ENCODE measurements at places on chromosomes 12 and 14.

- no peak for DNase-seq
Measured at GRCh38 chr12:105270671-105271255, 34.8 kb upstream of the APPL2 start.

- no peak for DNase-seq
Measured at GRCh38 chr12:65497660-65498059, 219.2 kb downstream of the MSRB3 start.

GRCh38 chr12:132238884-132239283, 90.5 kb downstream of the GALNT9 start:
- DNase-seq: no peak

DNA sequence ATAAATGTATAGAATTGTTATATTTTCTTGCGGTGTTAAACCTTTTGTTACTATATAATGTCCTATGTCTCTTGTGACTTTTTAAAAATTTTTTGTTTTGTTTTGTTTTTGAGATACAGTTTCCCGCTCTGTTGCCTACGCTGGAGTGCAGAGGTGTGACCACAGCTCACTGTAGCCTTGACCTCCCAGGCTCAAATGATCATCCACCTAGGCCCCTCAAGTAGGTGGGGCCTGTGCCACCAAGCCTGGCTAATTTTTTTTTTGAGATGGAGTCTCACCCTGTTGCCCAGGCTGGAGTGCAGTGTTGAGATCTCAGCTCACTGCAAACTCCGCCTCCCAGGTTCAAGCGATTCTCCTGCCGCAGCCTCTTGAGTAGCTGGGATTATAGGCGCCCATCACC, 26.5 kb upstream of the RCOR1 start:
- no peak for DNase-seq

DNA sequence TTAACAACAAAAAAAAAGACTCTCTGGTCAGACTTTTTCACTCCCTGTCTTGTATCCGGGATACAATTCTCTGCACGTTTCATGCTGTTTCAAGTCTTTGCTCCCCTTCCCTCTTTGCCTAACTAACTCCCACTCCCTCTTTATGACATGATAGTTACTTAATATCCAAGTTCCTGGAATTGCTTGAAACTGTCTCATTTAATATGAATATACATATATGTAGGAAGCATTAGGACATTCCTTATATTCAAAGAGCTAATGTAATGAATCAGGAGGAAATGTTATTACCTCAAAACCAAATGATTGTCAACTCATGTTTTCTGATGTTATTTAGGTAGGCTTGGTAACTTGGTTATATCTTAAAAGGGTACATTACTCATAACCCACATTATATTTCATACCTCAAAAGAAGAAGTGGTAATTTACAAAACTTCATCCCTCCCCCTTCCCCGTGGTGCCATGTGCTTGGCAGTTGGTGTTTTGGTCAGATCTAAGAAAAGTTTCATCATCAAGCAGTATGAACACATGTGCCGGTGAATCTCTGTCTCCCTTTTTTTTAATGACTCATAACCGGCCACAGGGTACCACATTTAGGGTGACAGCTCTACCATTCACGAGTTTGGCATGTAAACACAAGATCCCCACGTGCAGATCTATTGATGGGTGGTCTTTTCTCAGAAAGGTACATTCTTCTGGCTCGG, 56.5 kb downstream of the HCAR2 start:
- peak; percentile 37 for DNase-seq

GRCh38 chr12:29552324-29552927, 54.9 kb upstream of the OVCH1 start:
- DNase-seq: peak; percentile 18

DNA sequence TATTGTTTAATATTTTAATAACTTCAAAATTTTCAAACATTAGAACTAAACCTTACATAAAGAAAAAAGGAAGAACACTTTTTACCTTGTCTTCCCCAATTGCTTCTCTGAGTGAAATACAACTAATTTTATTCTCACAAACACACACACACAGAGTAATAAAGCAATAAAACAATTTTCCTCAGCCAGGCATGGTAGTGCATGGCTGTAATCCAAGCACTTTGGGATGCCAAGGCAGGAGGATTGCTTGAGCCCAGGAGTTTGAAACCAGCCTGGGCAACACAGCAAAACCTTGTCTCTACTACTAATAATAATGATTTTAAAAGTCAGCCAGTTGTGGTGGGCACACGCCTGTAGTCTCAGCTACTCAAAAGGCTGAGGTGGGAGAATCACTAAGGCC, 13.1 kb downstream of the PPP1R12A start:
- DNase-seq: no peak

GRCh38 chr14:96051231-96051630, 12.1 kb downstream of the C14orf132 start:
- DNase-seq: no peak

DNA sequence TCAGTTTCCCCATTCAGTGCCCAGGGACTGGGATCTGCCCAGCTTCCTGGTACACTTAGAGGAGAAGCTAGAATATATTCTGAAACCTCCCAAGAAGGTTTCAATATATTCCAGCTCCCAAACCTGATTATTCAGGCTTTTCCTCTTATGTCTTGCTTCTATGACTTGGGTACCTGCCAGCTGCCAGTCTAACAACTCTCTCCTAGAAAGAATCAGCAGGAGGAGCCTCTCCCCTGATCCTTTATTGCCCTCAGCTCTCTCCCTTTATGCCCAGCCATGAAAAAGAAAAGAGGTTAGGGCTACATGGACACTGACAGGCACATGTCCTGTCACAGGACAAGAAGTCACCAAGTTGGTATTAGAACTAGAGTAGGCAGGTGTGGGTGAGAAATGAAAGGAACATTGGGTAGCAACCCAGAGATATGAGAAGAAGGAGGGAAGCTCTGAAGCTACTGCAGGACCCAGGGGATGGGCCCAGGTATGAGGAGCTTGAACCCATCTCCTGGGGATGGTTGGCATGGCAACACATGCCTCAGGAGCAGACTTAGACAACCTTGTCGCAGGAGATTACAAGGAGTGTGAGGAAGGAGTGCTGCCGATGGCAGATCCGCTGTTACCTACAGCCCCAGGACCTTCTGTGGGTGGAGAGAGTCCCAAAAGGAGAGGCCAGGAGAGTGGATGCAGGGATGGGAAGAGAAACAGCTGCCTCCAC, 2.0 kb upstream of the CACNB3 start:
- DNase-seq: no peak

GRCh38 chr14:24060984-24061913, 9.4 kb downstream of the CARMIL3 start:
- no peak for DNase-seq

- no peak for DNase-seq
Measured at GRCh38 chr12:28024231-28024995, 51.9 kb upstream of the PTHLH start.

DNA sequence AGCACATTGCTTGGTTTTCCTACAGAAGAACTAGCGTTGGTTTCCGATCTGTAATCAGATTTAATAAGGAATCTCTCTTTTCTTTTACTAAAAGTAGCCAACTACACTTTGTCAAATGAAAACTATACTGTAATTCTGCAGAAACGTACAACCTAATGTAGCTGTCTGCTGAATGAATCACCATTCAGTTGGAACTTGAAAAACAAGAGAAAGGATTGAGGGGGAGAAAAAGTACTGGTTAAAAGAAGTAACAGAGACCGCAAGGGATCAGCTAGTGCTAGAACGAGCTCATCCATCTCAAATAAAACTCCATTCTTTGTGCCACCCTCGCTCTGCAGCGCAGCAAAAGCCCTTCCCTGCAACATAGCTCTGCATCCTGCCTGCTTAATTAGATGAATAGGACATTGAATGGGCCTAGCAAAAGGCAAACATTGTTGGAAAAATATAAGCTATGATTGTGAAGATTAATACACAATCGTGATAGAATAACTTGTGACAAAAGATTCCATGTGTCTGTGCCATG, 2.6 kb downstream of the GARIN2 start:
- DNase-seq: no peak

DNA sequence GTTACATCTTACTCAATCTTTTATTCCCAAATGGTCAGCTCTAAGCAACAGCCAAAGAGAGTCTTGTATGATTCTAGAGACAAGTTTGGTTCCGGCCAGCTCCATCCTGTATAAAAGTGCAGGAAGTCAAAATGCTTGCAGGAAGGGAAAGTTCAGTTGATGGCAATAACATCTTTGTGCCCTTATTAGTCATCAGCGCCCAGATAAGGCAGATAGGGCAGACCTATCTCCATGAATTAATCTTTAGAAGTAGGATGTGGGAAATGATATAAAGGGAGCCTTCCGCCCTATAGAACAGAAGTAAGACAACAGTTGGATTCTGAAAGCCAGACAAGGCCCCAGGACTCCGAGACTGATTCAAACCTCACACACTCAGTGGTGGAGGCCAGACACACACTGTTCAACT, 6.4 kb downstream of the GNS start:
- DNase-seq: no peak

GRCh38 chr12:108858311-108859074, 1.1 kb upstream of the SSH1 start:
- no peak for DNase-seq

- no peak for DNase-seq
Measured at GRCh38 chr12:6091786-6092566, 32.5 kb downstream of the VWF start.

DNA sequence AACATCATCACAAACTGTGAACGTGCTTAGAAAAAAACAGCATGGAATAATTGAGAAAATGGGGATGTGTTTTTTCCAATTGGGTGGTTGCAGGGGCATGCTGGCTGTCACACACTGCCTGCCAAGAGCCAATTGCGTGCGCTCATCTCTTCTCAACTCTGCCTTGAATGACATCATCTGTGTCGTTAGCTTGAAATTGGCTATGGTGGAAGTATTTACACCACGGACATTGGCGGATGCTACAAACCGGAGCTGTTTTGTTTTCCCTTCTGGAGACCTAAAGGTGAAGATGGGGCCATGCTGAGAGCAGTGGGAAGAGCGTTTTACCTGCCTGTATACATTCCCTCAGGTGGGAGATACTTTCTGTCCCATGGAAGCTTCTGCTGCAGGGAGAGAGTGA, 71.5 kb downstream of the PRMT8 start:
- DNase-seq: no peak

DNA sequence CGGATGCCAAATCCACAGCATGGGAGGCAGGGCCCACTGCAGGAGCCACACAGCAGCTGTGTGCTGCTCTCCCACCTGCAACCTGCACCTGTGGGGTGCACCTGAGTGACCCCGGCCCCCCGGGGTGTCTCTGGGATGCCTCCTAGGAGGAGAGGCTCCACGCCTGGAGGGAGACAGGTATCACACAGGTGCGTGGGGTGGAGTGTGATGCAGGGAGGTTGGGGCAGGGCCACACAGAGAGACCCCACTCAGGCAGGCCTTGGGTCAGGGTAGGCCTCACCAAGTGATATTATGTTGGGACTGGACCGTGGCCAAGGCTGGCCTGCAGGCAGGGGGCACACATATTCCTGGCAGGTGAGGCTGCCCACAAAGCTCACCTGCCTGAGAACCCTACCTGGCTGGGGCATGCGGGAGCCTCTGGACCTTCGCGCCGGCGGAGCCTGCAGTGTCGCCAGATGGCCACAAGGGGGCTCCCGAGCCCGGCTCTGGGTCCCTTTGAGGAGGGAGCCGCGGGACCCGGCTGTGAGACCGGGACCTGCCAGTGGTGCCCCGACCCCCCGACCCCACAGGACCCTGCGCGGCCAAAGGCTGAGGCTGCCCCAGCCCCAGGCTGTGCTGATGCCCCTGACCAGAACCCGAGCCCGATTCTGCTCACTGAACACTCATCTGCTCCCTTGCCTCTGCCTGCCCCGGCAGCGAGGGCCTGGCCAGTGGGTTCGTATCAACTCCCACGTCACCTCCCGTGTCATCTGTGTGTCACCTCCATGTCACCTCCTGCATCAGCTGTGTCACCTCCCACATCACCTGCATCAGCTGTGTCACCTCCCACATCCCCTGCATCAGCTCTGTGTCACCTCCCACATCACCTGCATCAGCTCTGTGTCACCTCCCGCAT, 11.4 kb downstream of the TMEM121 start:
- peak; percentile 92 for DNase-seq

DNA sequence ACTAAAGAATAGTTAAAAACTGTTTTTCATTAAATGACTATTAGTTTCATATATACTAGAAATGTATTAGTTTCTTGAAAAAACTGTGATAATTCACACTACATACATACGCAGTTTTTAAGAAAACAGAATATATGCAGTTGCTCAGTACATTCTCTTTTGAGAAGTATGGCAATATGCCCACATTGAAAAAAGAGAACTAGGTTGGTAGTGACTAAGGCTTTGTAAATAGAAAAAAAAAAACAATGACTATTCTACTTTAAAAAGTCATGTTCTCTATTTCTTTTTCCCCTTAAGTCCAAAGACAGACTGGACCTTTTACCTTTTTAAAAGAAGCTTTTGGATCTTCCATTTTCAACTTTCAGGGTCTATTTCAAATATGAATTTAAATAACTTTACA, 25.0 kb downstream of the SNX6 start:
- no peak for DNase-seq

DNA sequence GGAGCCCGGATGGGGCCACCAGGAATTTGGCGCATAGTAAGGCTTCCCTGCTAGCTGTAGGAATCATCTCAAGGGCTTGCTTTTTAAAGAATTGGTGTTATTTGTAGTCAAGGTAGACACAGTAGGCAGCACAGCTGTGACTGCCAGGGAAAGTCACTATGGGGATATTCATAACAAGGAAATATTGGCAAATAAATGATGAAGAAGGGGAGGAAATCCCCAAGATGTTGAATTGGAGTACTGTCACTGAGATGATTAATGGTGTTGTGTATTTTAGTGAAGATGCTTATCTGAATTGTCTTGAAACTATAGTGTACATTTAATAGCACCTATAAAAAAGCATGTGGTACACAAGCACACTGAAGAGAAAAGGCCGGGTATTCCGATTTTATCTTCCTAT, 118.9 kb downstream of the NPAS3 start:
- DNase-seq: no peak

DNA sequence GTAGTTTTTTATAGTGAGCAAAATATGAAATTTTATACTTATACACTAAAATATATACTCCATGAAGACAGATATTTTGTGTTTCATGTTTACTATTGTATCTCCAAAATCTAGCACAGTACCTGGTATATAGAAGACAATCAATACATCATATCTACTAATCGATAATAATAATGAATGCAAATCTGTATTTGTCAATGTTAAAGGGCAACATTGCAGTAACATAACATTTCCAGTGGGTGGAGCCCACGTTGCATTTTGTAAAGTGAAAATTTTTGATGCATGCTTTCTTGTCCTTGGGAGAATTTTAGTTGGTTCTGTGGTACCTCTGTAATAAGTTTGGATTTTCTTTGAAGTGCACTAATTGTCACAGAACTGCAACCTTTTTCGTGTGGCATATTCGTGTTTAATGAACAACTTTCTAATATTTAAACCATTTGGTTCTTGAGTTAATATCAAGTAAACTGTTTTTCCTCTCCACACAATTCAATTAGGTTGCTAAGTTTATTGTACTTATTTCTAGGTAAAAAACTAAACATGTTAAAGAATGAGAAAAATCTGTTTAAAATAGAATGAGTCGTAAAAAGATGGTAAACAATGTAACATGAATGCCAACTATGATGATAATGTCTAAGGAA, 47.4 kb downstream of the AVPR1A start:
- DNase-seq: no peak

All from GM12892 (cell line).